Kidney glomerular epithelial cell (primary cell): ENCODE measurements at places on chromosomes 3 and 15.
A peak's percentile ranks its signal among the peaks of the same experiment; 100 is the strongest.

DNA sequence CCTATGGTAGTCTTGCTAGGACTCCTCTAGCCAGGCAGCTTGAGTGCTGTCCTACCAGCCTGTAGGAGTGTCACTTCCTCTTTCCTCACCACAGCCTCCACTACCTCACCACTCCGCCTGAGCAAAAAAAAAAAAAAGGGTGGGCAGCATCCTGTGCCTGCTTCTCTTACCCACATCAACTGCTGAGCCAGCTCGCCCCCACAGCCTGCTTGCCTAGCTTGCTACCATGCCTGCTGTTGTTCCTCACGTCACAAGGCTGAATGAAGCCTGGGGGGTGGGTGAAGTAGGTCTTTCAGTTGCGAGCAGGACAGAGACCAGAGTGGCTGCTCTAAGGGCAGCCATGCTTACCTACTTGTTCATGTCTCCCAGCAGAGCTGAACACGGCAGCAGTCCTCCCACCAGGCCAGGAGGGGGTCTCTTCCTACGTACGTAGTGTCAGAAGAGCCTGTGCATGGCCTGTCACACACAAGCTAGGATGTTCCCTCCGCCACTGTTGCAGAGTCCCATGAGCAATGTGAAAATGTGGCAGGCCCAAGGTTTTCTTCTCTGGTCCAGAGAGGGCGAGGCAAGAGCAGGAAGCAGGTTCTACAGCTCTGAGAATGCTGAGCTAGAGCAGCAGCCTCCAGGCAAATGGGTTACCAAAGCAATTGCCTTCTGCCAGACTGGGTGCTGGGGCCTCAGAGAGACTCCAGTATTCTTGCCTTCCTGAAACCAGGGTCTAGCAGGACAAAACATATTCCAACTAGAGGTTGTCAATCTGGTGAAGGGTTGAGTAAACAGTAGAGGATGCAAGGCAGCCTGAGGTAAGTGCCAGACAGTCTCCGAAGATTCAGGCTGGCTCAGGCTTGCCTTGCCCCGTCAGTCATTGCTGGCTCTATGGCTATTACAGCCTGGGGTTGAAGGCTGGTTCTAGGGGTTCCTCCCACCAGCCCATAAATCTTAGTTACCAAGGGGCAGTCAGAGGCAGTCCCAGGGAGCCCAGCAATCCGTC is 8.1 kb downstream of the PPM1M start:
- no peak for DNase-seq

DNA sequence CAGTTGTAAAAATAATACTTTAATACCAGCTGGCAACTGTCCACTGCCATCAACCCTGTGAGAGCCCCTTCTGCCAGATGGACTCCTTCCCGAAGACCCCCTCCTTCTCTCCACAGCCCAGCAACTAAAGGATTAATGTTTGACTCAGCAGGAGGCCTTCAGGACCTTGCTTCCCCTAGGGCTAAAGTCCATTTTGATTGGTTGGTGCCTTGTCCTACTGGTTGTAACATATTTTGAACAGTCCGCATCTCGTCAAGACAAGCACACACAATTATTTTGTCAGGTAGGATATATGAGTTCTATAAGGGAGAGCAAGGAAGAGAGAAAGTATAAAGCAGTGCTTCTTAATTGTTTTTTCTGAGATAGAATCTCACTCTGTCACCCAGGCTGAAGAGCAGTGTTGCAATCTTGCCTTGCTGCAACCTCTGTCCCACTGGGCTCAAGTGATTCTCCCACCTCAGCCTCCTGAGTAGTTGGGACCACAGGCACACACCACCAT is 18.6 kb downstream of the ACOX2 start:
- no peak for DNase-seq

DNA sequence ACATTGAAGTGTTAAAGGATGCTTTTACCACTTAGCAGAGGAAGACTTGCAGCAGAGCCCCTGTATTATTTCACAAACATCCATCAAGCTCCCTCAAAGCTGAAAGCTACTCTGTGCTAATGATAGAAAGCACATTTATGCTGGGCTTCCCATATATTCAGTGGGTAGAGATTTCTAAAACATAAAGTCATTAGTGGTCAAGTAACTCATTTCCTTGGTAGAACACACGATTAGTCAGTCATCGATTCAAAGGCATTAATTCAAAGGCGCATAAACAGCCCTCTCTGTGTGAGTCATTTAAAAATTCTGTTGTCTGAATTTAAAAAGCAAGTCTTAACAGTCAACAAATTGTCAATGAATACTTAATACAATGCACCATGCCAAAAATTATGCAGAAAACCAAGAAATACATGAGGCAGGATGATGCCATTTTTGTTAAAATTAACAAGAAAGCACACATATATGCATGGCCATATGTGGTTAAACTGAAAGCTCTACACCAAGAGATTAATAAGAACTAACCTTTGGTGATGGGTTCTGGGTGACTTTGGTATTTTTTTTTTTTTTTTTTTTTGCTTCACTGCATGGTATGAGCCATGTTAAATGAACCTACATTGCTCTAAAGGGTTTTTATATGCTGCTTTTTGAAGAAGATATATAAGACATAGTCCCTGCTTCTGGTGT is 61.7 kb downstream of the LDHAL6B start:
- no peak for DNase-seq

- DNase-seq, result no peak
Observed at GRCh38 chr3:128679338-128679737, 28.7 kb upstream of the RPN1 start.

DNA sequence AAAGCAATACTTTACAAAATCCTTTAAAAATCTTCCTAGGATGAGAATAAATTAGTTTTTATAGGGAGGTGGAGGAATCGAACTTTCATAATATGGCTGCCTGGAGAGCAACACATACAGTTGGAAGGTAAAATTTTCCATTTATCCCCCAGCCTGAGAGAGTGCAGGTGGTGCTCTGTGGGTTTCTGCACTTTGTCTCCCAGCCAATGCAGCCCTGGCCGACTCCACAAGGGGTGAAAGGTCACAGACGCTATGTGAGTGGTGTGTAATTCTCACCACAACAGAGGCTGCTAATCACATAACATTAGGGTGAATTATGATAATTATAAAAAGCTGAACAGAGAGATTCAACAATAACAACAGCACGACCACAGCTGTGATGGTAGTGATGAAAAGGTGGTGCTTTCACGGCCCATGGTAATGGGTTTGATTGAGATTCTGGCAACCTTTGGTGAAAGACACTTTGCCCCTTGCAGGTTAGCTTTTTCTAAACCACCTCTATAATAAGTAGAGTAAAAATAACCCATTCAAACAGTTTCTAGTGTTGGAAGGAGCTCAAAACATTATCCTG is 30.1 kb upstream of the NANOGP8 start:
- no peak for DNase-seq

GRCh38 chr15:63870487-63871209 is 36.9 kb upstream of the HERC1 start:
- peak; percentile 75 for DNase-seq

- DNase-seq, result peak; percentile 33
Observed at GRCh38 chr3:136994772-136995516, 37.2 kb downstream of the IL20RB start.

GRCh38 chr3:23941440-23941839 is 3.6 kb upstream of the NR1D2 start:
- no peak for DNase-seq

DNA sequence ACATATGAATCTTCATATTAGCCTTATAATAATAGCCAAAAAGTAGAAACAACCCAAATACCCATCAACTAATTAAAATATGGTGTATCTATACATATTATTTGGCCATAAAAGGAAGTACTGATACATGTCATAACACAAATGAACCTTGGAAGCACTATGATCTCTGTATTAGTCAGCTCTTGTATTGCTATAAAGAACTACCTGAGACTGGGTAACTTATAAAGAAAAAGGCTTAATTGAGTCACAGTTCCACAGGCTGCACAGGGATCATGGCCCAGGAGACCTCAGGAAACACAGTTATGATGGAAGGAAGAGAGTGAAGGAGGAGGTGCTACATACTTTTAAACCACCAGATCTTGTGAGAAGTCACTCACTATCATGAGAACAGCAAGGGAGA is 16.0 kb upstream of the CCR2 start:
- no peak for DNase-seq

DNA sequence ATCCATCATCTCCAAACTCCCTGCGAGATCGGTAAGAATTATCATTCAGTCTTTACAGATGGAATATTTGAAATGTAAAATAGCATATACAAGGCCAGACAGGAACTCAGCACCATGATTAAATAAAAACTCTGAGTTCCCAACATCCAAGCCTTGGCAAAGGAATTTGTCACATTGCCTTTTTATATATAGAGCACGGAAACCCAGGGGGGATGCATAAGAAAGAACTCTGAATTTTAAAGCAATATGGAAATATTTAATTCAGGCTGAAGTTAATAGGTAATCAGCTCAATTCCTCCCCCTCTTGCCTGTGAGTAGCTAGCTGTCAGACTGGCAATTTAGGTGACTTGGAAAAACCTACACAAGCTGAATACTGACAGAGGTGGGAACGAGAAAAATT is 217.9 kb upstream of the KCNMB2 start:
- DNase-seq, result no peak

DNA sequence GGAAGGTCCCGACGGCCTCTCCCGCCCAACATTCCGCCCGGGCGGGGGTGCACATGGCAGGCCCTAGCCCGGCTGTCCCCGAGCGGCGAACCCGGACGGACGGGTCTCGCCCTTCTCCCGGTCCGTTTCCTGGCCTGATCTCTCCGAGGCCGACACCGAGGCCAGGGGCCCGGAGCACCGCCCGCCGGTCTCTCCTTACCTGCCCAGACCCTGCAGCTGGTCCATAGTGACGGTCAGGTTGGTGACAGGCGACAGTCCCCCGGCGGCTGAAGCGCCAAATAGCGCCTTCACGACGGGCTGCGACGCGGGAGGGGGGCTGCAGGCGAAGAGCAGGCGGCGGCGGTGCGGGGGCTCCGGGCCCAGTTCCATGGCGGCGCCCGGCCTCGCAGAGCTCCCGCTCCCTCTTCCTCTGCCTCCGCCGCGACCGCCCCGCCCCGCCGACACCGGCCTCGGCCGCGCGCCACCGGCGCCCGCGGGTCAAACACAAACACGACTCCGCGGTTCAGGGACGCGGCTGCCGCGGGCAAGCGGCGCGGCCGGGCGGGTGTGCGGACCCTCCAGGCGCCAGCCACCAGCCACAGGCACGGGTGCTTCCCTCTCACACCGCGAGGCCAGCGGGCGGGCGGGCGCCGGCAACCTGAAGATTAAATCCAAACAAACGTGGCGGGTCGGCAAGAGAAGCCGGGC is 495 bp downstream of the CDC25A start:
- DNase-seq, result no peak

DNA sequence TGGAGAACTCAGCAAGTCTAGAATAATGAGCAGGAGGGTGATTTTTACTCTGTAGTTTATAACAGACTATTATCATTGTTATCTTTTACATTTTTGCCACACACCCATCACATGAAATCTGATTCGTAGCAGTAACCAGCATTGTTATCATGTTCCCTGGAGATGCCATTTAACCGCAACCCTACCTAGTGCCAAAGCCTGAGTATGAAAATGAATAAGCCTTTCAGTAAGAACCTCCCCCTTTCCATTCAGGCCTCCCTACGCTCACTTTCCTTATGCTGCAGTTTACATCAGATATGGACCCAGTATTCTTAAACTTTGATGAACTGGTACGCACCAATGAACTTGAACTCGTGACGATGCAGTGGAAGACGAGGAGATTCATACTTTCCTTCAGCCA is 158.7 kb upstream of the SPRED1 start:
- DNase-seq, result no peak

- no peak for DNase-seq
Observed at GRCh38 chr15:37143351-37143750, 43.0 kb upstream of the MEIS2 start.

DNA sequence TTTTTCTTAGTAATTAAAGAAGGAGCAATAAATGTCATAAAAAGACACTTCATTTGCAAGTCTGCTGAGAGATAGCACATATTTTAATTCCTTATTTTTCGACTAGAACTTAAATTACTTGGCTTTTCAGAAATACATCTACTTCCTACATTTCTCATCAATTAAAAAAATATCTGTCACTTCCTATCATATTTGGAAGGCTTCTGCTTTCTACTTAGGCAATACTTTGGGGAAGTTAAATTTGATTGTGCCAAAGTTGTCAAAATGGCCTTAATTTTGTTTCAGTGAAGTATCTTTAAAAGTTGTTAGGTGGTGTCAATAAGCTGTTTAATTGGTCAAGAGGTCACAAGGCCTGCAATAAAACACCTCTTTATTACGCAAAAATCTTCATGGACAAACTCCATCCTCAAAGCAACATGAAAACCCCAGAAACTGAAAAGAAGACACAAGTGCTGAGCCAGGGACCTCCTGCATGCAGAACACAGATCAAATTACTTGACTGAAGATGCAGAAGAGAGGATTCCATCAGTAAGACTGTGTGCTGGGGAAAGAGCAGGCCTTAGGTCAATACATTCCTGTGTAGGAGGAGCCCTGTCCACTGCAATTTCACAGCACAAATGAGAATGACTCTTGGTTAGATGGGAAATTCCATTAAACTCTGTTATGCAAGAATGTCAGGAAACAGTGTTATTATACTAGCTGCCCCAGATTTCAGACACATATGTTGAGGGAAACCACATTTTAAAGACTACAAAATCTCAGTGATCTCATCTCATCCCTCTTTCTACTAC is 48.0 kb upstream of the FSTL1 start:
- peak; percentile 94 for DNase-seq

DNA sequence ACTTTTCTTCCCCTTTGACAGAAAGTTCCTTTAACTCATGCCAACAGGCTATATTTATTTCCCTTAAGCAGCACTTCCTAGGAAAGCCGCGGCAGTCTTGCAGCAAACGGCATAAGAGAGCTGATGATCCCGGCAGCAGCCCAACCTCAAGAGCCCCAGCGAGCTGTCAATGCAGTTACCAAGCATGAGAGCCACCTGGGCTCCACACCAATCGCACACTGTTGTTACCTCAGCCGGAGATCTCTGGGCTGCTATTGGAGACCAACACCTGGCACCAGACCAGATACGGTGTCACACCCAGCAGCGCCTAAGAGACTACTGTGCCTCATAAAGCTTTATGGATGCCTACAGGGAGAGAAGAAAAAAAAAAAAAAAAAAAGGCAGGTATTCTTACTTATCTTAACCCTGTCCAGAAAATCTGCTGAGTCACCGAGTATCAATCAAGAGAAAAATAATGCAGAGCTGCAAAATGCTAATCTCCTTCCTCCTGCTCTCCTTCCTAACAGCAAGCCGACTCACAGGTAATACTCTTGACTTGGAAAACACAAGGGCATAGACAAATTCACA is 11.7 kb downstream of the ABCC5 start:
- DNase-seq, result peak; percentile 60

DNA sequence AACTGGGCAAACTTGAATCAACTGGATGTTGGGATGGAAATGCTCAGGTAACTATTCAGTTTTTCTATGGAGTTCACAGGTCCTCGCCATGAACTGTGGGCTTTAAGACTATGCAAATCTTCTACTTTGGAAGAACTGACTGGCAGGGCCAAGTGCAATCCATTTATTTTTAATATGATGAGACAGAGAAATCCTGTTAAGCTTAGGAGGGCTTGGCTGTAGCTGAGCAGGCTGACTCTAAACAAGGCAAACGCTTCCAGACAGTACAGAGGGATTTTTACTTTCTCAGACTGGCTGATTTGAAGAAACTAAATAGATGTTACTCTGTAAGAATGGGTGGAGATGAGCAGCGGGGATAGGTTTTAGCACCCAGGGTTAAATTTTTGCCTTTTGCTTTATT is 194.2 kb upstream of the ICE2 start:
- DNase-seq, result no peak

- no peak for DNase-seq
Observed at GRCh38 chr3:94513600-94513999, 450.7 kb downstream of the NSUN3 start.
